ENCODE measurements at places on chromosomes 12 and 14. TPM values are rescaled to one million over a fixed set of nuclear protein-coding genes. Genes with fewer than 3 reads are reported as not detected.
A peak's percentile ranks its signal among the peaks of the same experiment; 100 is the strongest.

- DNase-seq: no peak
Measured at GRCh38 chr14:62470935-62471334, 574.3 kb downstream of the KCNH5 start.

DNA sequence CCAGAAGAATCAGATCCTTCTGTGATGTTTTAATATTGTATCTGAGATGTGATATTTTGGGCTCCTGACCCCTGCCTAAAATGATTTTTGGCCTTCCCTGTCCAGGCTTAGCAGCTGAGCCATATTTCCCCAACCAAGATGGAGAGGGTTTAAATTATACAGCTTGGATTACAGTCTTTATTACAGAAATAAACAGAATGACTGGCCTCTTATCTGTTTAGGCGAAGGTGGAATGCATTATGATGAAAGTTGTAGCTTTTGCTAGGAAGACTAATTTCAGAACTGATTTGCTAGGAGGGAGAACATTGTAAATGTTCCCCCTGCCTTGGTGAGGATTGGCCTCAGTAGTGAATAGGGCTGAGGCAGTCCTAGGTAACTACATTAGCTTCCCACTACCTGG lies 23.3 kb downstream of the BMAL2 start:
- DNase-seq: no peak

DNA sequence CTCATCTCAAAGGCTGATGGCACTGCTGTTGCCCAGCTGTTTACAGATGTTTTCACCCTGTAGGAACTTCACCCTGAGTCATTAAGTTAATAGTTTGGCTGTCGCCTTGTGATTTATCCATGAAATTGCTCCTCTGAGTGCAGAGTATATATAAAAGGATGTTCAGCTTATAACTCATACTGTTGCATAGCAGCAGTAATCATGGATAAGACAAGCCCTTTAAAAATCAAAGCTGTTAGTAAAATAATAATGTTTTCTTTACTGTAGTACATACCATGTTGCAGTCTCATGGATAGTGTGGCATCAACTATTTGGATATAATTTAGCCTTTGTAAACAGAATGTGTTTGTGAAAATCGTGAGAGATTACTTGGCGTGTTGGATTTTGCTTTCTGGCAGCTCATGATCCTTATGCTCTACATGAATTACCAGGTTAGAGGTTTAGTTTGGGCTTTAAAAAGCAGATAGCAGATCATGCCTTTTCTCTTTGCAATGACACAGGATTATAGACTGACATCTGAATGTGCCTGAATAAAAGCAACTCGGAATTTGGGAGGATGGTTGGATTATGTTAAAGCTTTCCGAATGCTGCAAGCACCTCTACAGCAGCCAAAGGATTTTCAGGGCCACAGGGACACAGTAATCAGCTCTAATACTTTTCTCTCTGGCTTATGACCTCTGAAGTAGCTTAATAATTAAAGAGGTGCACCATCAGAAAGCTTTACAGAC lies 279.7 kb upstream of the ATP2B1 start:
- DNase-seq: no peak

DNA sequence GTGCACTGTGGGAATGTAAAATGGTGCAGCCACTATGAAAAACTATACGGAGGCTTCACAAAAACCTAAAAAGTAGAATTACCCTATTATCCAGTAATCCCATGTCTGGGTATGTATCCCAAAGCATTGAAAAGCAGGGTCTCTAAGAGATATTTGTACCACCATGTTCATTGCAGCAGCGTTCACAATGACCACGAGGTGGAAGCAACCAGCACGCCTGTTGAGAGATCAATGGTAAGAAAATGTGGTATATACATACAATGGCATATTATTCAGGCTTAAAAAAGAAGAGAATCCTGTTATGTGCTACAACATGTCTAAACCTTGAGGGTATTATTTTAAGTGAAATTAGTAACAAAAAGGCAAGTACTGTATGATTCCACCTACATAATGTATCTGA lies 910 bp upstream of the NOPCHAP1 start:
- no peak for DNase-seq

The BDKRB2 gene
- total RNA-seq: 1.2 TPM

DNA sequence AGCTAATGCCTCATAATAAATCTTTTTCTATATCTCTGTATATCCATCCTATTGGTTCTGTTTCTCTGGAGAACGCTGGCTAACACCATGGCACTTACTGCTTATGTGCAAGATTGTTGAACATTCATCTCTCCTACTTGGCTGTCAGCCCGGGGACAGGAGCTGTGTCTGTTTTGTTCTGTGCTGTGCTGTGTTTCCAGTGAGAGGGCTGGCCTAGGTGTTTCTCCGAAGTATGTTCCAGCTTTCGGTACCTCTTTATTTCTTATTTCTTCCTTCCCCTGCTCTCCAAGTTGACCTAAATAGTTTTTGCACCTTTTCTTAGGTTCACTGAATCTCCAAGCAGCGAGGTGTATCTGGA lies 18.8 kb upstream of the NR4A1 start:
- peak; percentile 78 for DNase-seq

The PAPOLA gene
- 132 TPM for total RNA-seq

DNA sequence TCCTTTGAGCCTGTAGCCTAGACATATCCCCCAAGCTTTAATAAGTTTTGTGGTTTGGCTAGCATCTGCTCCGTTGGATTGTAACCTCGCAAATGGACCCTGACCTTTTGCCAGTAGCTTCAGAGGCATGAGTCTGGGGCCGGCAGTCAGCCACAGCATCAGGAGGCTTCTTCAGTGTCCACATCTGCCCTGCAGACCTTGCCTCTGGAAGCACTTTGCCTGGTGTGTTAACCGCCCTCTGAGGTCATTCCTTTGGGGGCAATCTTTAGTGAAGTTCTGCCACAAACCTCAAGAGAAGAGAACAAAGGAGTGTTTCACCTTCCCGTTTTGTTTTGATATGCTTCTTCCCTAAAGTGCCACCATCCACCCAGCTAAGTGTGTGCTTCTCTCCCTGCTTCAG lies 71.4 kb downstream of the GNS start:
- no peak for DNase-seq

- no peak for DNase-seq
Measured at GRCh38 chr14:61346221-61346620, 24.8 kb downstream of the PRKCH start.

The DYNC1H1 gene
- 384 TPM for total RNA-seq

The GDF3 gene
- not detected for total RNA-seq

DNA sequence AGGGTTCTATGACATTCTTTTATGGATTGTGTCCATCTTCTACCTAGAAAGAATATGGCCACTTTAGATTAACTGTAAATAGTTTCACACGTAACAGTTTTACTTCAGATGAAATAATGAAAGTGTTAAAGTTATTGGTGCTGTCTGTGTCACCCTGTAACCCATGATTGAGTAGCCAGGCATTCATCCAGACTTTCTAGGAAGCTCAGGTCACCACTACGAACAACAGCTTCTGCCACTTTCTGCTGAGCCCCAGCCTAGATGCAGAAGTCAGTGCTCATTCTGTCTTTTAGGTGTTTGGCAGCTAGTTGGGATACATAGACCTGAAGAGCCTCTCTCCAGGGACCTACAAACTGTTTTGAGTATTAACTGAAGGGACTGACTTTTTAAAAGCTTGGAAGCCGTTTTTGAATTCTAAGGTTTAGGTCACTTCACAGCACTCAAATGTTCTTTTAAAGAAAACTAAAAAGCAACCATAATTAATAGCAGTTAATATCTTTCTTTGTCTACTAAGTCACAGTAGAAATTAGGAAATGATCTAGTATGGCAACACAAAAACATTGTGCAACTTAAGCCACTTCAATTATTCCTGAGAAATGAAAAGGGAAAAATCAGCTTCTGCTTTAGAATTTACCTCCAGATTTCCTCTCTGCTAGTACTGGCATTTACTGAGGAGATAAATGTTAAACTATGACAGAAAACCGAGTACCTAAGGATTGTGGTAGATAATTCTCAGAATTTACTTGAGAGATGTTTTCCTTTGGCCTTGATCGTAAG lies 266.9 kb downstream of the CCDC91 start:
- DNase-seq: no peak

The SMIM41 gene
- 0.35 TPM for total RNA-seq

GRCh38 chr12:130959632-130960031 lies 5.9 kb downstream of the ADGRD1 start:
- no peak for DNase-seq

The GRIP1 gene
- total RNA-seq: 4.1 TPM

The OSGEP gene
- 15.6 TPM for total RNA-seq

The VWF gene
- 238 TPM for total RNA-seq

The DHRS2 gene
- total RNA-seq: not detected

DNA sequence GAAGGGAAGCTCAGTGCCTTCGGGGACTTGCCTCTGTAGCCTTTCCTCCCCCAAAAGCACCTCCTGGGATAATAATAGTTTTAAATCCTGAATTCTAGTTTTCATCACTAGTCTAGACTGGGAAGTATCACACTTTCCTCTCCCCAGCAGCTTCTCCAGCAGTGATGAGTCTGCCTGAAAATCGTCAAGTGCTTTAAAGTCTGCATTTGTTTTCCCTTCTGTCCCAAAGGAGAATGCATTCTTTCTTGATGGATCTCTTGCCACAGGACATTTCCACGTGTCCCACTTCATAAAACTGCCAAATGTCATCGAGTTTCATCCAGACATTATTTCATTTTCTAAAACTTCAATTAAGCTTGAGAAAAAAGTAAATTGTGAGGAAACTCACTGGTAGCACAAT lies 15.0 kb downstream of the CSRP2 start:
- DNase-seq: no peak

The NAV3 gene
- 3.3 TPM for total RNA-seq

DNA sequence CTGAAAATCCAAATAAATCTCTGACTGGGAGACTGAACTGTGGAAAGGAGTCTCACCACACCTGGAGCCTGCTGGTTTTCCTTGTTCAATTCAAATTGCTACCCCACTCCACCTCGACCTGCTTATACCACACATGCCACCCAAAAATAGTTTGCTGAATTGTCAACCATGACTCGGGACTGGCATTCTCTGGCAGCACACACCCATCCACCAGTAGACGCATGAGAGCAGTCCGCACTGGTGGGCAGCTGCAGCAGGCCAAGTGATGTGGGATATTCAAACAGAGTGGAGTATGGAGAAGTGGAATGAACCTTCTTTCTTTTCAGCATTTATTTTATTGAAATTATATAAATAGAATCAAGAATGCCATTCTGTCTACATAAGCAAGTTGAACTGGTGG lies 38.7 kb upstream of the SYCP3 start:
- DNase-seq: no peak

DNA sequence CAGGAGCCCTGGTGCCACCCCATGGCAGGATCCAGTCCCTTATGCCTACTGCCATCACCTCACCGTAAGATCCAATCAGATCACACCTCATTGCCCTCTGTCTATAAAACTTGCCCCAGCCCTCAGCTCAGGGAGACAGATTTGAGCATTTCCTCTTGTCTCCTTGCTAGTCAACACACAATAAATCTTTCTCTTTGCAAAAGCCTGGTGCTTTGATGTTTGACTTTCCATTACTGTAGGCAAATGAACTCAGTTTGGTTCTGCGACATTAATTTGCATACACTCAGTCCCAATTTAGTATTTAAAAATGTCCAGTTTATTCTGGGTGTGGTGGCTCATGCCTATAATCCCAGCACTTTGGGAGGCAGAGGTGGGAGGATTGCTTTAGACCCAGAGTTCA lies 188.4 kb downstream of the AEBP2 start:
- no peak for DNase-seq

DNA sequence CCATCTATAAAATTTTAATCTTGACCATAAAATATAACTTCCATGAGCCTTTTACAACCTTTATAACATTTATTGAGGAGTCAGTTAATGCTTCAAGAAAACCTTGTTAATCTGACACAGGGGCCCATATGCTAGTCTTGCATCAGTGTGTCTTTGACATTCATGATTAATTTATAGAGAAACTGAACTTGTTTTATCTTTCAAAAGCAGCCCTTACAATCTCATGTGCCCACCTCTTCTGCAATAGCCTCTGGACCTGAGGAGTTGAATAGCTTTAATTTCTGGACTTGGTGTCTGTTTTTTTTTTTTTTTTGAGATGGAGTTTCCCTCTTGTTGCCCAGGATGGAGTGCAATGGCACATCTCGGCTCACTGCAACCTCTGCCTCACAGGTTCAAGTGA lies 8.6 kb upstream of the LPCAT3 start:
- DNase-seq: no peak

- no peak for DNase-seq
Measured at GRCh38 chr14:33952541-33952940, 1.7 kb upstream of the EGLN3 start.

The DPPA3 gene
- not detected for total RNA-seq

The RHEBL1 gene
- 0.48 TPM for total RNA-seq

The KRT78 gene
- total RNA-seq: not detected

- DNase-seq: no peak
Measured at GRCh38 chr14:72535485-72535884, 358.4 kb downstream of the DPF3 start.

The TAS2R7 gene
- not detected for total RNA-seq

The MMP19 gene
- 3.4 TPM for total RNA-seq

- DNase-seq: no peak
Measured at GRCh38 chr14:92888896-92889295, 34.1 kb upstream of the CHGA start.

The TRHDE gene
- total RNA-seq: 1.5 TPM

DNA sequence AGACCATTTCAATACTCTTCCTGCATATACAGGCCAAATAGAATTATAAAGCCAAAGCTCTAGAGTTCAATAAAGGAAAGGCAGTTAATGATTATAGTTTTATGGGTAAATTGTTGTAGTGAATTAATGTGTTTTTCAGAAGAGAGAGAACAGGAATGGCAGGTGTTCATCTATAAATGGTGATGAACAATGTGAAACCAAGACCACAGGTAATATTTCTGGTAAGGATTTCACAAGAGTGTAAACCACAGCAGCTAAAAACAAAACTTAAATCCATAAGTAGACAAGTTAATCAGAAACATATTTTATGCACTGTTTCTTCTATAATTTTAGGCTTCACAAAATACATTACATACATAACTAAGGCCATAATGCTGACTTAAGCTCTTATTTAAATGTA lies 204.4 kb downstream of the SYT1 start:
- DNase-seq: no peak

Data from Right ventricle myocardium superior (tissue), 1 donor.